ENCODE measurements at places on chromosomes 3 and 15.
A peak's percentile ranks its signal among the peaks of the same experiment; 100 is the strongest.

DNA sequence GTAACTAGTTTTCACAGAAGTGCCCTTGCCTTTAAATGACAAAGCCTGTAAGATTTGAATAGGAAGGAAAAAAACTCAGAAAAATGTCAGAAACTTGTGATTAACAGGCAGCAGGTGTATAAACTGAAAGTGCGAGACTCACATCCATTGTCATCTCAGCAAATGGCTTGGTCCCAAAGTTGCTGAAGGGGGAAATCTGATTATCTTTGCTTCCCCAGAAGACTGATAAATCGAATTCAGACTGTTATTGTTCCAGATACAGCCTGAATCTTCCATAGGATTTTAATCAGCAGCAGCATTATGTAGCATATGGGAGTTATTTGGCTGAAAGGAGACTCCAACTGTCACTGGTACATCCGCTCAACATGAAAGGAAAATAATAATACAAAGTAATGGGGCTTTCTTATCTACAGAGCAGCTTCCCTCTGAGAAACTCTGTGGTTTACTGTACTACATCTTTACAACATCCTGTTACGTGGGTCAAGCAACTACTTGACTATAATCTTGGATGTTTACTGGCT, 550.4 kb upstream of the CCDC54 start:
- DNase-seq: no peak

GRCh38 chr3:120558771-120559241, 37.3 kb upstream of the NDUFB4 start:
- peak; percentile 86 for DNase-seq

- DNase-seq: no peak
Measured at GRCh38 chr15:65824031-65824743, 32.1 kb upstream of the DENND4A start.

DNA sequence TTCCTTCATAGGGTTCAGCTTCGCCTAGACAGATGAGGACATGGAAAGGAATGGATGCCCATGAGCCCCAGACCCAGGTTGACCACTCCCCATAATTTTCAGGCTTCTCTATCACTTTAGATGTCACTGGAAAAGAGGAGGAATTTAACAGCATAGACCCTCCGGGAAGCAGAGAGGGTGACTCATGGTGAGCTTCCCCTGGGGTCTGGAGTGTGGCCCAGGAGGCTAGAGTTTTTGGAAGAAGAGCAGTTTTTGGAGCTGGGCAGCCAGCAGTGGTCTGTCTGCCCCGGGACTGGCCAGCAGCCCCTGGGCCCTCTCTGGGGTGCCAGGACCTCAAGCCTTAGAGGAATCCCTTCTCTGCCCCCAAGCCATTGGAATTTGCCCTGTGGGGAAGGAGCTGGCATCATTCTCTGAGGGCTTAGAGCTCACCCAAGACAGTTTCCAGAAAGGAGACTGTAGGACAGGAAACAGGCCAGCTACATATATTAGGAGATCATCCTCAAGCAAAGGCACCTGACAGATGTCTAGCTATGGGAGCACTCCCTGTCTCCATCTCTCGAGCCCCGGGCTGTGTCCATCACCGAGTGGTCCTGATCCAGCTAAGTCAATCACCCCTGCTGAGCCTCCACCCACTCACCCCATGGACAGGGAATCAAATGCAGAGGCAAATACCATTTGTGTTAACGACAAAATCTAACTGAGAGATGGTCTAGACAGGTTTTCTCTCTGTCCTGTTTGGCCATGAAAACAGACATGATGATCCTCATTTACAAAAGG, 67.3 kb downstream of the MEGF11 start:
- DNase-seq: no peak

DNA sequence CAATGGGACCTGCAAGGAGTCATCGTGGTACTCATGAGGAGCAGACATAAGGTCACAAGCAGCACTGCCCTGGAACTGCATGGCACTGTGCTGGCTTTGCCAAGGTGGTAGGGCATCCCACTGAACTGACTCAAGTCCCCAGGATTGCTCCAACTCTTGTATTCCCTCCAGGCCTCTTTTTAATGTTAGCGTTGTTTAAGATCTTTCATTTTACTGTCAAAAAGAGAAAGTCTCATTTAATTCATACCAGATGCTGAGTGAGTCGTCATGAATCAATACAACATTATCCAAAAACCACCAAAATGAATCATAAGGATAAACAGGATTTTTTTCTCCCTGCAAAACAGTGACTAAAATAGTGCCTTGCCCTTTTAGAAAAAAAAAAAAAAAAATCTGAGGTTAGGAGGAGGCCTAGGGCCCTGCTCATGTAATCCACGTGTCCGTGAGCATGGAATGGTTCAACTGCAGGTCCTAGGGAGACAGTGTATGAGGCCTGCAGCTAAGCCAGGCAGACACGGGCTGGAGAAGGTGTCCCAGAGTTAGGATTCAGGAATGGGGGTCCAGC, 36.7 kb upstream of the BLM start:
- no peak for DNase-seq
